ENCODE measurements at places on chromosomes 2 and 18. TPM values are rescaled to one million over a fixed set of nuclear protein-coding genes. Genes with fewer than 3 reads are reported as not detected.

- peak; percentile 74 for DNase-seq
Measured at GRCh38 chr2:224584111-224584784, 915 bp downstream of the CUL3 start.

GRCh38 chr2:191105082-191105481 lies 45.7 kb downstream of the STAT4 start:
- DNase-seq = no peak

DNA sequence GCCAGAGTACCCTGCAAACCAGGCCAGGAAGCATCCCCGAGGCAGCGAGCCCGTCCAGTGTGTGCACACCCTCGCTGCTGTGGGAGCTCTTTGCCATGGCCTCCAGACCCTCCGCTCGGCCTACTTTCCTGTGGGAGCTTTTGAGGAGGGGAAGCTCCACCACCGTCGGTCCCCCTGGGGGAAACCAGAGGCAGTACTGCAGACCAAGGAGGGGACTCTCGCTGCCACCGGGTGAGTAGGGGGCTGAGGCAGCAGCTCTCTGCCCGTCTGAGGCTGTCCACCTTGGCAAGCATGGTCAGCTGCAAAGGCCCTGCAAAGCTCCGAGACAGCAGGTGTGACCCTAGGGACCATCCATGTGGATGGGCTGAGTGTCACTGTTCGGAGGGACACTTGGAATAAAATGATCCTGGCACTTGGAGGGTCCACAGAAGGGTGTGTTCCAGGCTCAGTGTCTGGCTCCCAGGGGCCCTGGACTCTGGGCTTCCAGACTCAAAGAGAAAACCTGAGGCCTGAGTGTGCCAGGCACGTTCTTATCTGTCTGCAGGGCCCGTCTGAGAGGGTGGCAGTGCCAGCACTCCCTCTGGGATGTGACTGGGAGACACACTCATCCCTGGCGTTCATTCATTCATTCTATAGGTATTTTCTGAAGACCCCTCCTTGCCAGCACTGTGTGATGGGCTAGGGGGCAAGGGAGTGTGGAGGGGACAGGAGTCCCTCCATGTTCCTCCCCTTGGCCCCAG lies 282.8 kb upstream of the HS6ST1 start:
- DNase-seq = no peak

GRCh38 chr2:177239053-177239452 lies 25.5 kb downstream of the NFE2L2 start:
- DNase-seq = no peak

GRCh38 chr2:206958261-206958660 lies 18.9 kb downstream of the CPO start:
- DNase-seq = no peak

FAM228A gene
- total RNA-seq = 0.25 TPM

DNA sequence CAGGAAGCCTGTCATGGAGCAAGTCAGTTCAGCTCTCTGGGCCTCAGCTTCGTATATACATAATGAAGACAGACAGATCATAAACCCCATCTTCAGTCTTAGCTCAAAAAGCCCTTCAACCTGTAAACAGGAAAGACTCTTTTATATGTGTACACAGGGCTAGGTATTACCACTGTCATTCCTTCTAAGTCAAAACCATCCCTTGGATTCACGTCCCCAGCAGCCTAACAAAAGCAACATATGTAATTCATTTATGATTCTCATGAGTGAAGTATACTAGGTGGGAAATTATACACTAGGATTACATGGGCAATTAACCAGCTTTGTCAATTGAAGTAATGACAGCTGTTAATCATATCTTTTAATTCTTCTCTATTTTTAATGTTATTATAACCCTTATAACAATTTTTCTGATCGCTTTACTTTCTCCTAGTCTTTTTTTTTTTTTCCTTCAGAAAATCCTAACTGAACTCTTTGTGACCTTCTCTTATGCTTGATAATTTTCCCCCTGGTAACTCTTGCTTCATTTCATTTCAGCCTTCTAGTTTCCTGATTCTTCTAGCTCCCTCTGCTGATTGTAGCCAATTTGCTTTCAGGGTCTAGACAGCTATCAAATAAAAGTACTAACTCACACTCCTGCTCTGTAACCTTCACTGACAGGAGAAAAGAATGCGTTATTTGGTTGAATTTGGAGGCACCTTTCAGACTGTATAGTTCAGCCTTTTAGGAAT lies 99.7 kb downstream of the RBM43 start:
- DNase-seq = no peak

CBLN2 gene
- total RNA-seq = not detected

DNA sequence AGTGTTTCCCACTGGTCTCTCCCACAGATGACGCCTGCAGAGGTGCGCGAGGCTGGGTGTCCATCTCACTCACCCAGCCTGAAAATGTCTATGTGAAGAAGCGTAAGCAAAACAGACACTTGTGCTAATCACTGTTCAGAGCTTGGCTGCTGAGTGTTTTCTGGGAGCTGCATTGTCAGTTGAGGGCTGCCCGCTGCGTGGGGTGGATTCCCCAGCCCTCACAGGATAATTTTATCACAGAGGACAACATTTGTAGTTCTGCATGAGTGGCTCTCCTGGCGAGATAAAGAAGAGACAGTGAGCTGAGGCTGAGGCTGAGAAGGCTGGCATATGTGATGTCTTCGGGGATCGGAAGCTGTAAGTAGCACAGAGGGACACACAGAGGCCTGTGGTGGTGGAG lies 16.2 kb upstream of the CAPN13 start:
- no peak for DNase-seq

- peak; percentile 62 for DNase-seq
Measured at GRCh38 chr2:154402213-154402612, 296.3 kb upstream of the KCNJ3 start.

GRCh38 chr18:48942086-48942485 lies 8.7 kb downstream of the SMAD7 start:
- no peak for DNase-seq

CAVIN2 gene
- 3.1 TPM for total RNA-seq

DNA sequence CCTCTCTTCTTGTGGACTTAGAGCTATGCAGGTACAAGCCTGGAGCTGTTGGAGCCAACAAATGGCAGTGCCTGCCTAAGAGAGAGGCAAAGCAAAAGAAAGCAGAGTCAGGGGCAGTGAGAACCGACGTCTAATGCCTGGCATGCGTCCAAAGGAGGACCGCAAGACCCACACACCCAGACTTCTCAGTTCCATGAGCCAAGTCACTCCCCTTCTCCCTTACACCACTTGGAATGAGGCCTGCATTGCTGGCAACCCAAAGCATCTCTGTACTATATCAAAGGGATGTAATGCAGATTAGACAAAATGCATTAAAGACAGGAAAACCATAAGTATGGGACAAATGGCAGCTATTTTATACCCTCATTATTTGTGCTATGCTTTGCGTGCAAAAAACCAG lies 49.9 kb upstream of the RNU4ATAC start:
- no peak for DNase-seq

DNA sequence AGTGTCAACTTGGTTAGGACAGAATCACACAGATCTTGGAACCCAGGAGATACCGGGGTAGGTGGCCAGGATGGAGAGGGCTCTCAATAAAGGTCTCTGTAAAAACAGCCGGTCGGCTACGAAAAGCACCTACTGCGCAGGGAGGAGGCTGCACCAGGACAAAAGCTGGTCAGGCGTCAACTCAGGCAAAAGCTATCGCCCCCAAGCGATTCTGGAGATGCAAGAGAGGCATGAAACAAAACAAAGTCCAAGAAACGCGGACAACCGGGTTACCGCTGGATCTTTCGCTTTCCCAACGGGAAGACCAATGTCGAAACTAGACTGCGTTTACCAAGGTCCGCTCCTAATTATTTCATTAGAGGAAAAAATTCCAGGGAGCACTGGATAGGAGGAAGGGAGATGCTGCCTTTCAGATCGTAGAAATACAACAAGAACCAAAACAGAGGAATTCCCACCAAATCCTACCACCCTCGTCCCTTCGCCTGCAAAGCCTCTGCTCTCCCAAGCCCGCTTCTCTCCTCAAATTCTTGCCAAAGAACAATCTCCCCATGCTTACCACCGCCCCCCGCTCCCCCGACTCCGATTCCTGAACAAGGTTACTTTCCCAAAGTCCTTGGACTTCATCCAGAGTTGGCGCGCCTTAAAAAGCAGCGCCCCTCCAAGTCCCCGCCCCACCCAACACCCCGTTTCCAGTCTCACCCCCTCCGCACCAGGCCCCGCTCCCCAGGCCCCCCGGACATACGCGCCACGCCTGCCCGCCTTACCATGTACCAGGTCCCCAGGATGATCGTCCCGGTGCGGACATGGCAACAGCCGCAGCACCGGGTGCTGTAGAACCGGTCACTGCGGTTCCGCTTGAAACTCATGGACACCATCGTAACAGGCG lies 539 bp downstream of the LAPTM4A start:
- peak; percentile 74 for DNase-seq

Data from Karpas-422 (cell line).